Activated CD8-positive, alpha-beta T cell treated with anti-CD3 and anti-CD28 coated beads for 36 hours (primary cell): ENCODE measurements at places on chromosomes 2 and 18. TPM values are rescaled to one million over a fixed set of nuclear protein-coding genes. Genes with fewer than 3 reads are reported as not detected.

GRCh38 chr2:39156846-39157245 is 36.0 kb upstream of the SOS1 start:
- H3K4me1 ChIP-seq, result no peaks in the 10 kb centered on the region
- DNase-seq, result no peak
- no peaks in the 10 kb centered on the region for H3K36me3 ChIP-seq
- H3K4me3 ChIP-seq, result no peak overlapping the region
- H3K27ac ChIP-seq, result no peak overlapping the region

- no peak overlapping the region for H3K4me3 ChIP-seq
- no peaks in the 10 kb centered on the region for H3K4me1 ChIP-seq
- H3K36me3 ChIP-seq, result no peaks in the 10 kb centered on the region
- no peak overlapping the region for H3K27ac ChIP-seq
- H3K27me3 ChIP-seq, result peaks cover 1% of the 10 kb centered on the region
These were observed 171.0 kb downstream of the SLC4A3 start for GRCh38 chr2:219798430-219798829.

CTNNA2 gene
- total RNA-seq, result not detected

GRCh38 chr2:176234940-176235339 is 34.3 kb upstream of the MTX2 start:
- no peak overlapping the region for H3K27ac ChIP-seq
- no peak for DNase-seq
- peaks cover 33% of the 10 kb centered on the region for H3K27me3 ChIP-seq
- H3K36me3 ChIP-seq, result no peaks in the 10 kb centered on the region

DNA sequence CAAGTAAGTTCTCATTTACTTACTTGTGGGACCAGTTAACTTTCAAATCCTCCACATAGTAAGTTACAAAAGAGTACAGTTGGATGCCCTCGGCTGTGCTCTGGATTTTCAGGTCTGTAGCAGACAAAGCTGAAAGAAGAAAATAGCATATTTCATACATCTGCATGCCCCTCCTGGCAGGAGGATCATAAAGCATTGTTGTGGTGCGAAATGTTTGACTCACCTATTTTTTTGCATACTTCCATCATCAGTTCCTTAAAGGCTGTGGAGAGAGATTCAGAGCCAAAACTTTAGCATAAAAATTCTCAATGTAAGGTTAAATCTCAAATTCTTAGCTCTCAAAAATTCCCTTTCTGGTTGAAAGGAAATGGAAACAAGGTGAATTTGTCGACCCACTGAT is 70.8 kb upstream of the LPIN2 start:
- H3K4me3 ChIP-seq, result no peak overlapping the region
- peaks cover 11% of the 10 kb centered on the region for H3K4me1 ChIP-seq
- no peaks in the 10 kb centered on the region for H3K36me3 ChIP-seq
- H3K27me3 ChIP-seq, result no peaks in the 10 kb centered on the region
- no peak overlapping the region for H3K27ac ChIP-seq

HOXD4 gene
- total RNA-seq, result not detected

DNA sequence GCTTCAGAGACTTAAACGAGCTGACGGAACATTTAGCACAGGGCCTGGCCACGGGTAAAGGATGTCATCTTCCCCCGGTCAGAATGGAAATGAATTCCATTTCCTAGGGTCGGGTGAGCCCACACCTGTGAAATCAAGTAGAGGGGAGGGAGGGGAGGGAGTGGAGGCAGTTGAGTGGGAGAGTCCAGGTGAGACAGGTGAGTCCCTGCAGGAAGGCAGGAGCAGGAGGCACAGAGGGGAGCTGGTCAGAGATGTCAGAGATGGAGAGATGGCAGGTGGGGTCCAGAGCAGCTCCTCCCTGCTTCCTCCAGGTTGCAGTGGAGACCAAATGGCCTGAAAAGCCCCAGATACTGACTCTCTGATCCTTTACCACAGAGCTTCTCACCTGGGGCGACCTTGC is 55.2 kb downstream of the SH3BP4 start:
- H3K4me3 ChIP-seq, result no peak overlapping the region
- H3K27me3 ChIP-seq, result no peaks in the 10 kb centered on the region
- H3K4me1 ChIP-seq, result no peaks in the 10 kb centered on the region
- DNase-seq, result no peak
- H3K27ac ChIP-seq, result no peak overlapping the region

GRCh38 chr2:20281876-20282275 is 56.9 kb upstream of the SDC1 start:
- H3K36me3 ChIP-seq, result peaks cover 27% of the 10 kb centered on the region
- DNase-seq, result no peak
- peaks cover 11% of the 10 kb centered on the region for H3K4me1 ChIP-seq
- no peak overlapping the region for H3K4me3 ChIP-seq
- H3K27ac ChIP-seq, result no peak overlapping the region

CACNB4 gene
- 0.34 TPM for total RNA-seq

IL1R1 gene
- total RNA-seq, result 0.68 TPM

DNA sequence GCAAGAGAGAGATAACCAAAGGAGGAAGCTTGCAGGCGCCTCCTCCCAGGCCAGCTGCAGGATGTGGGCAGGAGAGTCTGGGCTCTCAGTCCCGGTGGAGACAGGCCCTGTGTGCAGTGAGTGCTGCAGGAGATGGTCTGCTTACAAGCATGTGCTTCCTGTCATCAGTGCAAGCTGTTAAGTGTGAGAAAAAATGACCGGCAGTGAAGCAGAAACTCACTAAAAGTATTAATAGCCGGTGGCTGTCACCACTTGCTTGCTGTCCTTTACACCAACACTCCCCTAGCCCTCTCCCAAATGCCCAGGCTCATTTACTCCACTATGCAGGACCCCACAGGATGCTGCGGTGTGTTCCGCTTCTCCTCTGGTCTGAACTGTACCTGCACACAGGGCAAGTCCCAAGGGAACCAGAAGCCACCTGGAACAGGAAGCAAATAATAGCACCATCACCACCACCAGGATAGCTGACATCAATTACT is 435.6 kb upstream of the HS6ST1 start:
- H3K36me3 ChIP-seq, result no peaks in the 10 kb centered on the region
- peaks cover 14% of the 10 kb centered on the region for H3K4me1 ChIP-seq
- no peak overlapping the region for H3K4me3 ChIP-seq
- no peak overlapping the region for H3K27ac ChIP-seq
